Vagina (tissue), 2 donors: ENCODE measurements at places on chromosomes 4 and X.

DNA sequence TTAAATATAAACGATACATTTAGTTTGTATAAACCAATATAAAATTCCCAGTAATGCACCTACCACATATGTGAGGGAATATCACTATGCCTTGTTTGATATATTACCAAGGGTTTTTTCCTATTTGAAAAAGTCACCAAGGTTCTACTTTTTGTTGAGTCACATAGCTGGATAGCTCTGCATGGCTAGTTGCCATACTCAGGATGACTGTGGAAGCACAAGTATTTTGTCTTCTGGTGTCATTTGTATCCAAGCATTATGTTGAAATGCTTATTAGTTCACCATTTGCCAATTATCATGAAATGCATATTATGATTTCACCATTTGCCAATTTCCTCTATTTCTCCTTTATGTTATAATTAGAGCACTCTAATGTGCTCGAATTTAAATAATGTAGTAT, 162.7 kb upstream of the TTC29 start:
- DNase-seq: no peak

GRCh38 chr4:164572877-164573279, 181.1 kb upstream of the SMIM31 start:
- no peak for DNase-seq

DNA sequence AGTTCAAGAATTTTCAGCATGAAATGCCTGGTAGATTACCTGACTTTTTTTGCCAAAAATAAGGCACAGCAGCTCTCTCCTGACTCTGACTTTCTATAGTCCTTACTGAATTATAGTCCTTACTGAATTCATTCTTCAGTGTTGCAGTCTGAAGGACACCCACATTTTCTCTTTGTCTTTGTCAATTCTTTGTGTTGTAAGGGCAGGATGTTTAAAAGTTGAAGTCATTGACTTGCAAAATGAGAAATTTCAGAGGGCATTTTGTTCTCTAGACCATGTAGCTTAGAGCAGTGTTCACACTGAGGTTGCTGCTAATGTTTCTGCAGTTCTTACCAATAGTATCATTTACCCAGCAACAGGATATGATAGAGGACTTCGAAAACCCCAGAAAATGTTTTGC, 168.0 kb downstream of the SOWAHB start:
- no peak for DNase-seq

DNA sequence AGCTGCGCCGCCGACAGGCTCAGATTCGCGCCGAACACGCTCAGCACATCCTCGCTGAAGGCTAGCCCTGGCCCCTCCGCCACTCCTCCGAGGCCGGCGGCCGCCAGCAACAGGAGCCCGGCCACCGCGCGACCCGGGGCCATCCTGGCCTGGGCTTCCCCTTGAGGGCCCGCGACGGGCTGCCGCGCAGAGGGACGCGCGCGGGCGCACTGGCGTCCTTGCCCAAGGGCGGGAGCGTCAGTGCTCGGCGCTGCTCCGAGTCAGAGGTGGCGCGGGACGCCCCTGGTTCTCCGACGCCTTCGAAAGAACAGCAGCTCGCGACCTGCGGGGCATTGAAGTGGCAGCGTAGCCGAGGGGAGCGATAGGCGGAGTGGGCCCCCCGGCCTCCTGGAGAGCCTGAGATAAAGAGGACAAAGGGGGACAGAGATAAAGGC, 745 bp downstream of the SLC39A8 start:
- DNase-seq: no peak

DNA sequence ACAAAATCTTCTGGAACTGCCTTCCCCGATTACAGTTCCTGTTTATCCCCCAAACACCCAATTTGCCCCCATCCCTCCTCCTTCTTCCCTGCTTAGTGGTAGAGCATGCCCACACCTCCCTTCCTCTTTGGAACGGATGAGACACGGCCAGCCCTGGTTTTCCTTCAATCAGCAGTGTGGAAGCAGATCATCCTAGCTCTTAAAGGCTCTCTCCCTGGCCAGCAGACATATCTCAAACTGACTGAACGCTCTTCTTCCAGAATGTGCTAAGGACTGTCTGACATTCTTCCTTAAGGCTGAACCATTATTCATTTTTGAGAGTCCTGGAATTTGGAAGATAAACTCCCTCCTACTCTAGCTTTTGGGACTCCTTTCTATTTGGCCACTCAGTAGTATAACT, 161.1 kb downstream of the TRIML1 start:
- no peak for DNase-seq

DNA sequence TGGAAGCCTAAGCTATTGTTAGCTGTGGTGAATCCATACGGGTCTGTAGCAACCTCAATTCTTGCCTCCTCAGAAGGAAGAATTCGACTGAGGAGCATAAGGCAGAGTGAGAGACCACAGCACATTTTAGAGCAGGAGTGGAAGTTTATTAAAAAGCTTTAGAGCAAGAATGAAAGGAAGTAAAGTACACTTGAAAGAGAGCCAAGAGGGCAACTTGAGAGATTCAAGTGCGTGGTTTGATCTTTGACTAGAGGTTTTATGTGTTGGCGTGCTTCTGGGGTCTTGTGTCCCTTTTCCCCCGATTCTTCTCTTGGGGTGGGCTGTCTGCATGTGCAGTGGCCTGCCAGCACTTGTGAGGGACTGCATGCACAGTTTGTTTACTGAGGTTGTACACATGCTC, 880.6 kb upstream of the INTU start:
- DNase-seq: no peak

DNA sequence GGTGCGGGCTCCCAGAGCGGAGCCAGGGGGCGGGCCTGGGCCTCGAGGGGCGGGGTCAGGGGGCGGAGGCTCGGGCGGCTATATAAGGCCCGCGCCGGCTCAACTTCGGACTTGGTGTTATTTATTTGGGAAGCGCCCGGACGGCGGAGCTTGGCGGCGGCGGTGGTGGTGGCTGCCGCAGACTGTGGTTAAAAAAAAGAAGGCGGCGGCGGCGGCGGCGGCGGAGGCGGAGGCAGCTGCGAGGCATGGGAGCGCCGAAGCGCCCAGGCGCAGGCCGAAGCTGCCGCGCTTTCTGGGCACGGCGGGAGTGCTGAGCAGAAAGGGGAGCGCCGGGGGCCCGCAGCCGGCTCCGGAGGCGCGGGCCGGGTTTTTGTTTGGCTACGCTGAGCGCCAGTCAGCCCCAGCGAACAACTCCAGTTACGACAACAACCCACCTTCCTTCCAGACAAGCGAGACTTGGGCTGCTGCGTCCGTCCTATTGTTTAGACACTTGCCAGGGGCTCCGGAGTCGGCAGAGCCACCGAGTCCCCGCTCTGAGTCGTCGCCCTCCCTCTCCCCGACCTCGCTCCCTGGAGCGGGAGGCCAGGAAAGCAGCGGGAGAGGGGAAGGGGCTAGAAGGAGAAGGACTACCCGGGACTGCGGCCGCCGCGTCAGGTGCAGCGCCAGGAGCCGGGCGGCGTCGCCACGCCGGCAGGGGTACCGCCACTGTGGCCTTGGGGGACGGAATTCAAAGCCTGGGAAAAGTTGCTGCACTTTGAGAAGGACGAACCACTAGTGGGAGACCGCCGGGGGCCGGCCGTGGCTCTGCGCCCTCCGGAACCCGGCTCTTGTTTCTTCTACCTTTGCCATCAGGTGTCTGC, at the start of gene SLIT2:
SLIT2 (plus strand) TSS at position 110 of the 860 bp plus-strand sequence. CDS start 1,911 bp downstream, outside the sequence.
- peak; percentile 92 for DNase-seq

DNA sequence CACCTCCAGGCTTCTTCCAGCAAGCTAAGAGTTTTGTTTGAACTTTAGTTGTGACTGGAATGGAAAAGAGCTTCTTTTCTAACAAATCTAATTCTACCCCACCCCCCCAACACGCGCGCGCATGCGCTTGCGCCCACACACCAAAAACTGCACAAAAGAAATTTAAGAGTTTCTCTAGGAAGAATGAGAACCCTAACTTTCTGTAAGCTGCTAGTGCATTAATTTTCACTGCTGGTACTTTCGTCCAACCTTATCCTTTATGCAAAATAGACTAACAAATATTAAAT, 9.0 kb upstream of the INTU start:
- DNase-seq: no peak
